ENCODE measurements at places on chromosomes 4 and X.

DNA sequence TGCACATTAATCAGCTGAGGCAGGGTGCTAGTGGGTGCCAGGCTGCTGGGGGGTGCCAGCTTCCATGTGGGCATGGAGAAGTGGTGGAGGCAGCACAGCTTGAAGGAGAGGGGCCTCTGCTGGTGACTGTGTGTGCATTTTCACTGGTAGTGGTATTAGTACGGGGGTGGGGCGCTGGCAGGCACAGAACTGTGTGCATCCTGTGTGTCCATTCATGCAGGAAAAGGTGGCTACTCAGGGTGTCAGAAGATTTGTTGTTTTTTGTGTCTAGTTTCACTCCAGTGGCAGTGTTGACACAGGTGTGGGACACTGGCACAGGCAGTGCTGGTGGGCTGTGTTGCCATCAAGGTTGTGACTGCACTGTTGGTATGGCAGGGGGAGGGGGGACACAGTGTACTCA lies 1303.6 kb downstream of the FAM133A start:
- no peak for DNase-seq

GRCh38 chr4:173247321-173247720 lies 78.7 kb downstream of the GALNT7 start:
- no peak for DNase-seq

- DNase-seq, result no peak
These were observed 161.1 kb upstream of the NDST4 start for GRCh38 chr4:115274545-115274944.

DNA sequence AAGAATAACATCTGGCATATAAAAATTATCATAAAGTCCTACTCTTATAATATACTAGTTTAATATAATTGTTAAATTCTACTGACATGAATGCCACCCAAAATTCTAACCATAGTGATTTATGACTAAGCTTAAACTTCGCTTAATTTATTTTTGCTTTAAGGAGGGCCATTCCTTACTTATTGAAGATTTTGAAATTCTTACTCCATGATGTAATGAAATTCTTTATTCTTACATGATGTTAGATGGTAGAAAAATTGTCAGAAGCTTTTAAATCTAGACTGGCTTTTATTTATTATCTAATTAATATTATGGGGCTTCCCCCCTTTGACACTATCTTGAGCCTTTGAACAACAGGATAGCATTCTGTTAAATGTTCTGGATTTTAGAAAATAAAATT lies 19.5 kb upstream of the SUPT20HL2 start:
- DNase-seq, result no peak

- no peak for DNase-seq
These were observed 46.6 kb upstream of the SHISA3 start for GRCh38 chr4:42350611-42351182.

- no peak for DNase-seq
These were observed 439.1 kb downstream of the INPP4B start for GRCh38 chr4:142406917-142407501.

Data from activated T-helper 1 cell treated with anti-CD3 and anti-CD28 coated beads, Interleukin-12 subunit alpha, Interleukin-12 subunit beta, Interleukin-2, Interleukin-4 antibody, amounts not matched to agents 30 ng/mL and 10 ng/mL and 1 ng/mL, durations not matched to agents 14 hours and 24 hours and 36 hours (primary cell).